ENCODE measurements at places on chromosomes 6 and 20.

DNA sequence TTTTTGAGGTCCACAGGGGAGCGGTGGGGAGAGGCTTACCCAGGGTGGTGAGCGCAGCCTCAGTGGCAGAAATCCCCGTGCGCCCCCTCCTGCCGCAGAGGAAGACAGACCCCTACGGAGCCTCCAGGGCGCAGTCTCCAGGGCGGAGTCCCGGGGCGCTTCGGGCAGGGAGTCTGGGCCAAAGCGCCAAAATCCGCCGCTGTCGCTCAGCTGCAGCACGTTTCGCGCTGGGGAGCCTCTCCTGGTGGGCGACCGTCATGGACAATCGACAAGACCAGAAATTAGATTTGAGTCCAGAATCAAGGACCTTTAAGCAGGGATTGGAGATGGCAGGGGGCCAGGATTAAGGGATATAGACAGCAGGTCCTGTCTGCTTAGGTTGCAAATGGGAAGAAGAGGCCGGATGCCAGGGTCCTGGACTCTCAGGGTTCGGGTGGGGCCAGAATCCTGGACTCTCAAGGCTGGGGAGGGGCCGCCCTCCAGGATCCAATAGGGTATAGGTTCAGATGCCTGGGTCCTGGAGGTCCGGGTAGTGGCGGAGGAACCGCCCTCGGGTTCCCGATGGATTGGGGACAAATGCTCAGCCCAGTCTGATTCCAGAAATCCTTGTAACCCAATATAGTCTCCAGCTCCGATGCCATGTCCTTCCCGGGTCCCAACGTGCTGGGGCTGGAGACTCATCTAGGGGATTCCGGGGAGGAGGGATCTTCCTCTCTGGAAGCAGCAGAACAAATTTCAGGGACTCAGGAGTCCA lies 7.9 kb upstream of the HLA-E start:
- DNase-seq = no peak

- DNase-seq = no peak
Measured at GRCh38 chr6:11585426-11586016, 48.0 kb downstream of the TMEM170B start.

DNA sequence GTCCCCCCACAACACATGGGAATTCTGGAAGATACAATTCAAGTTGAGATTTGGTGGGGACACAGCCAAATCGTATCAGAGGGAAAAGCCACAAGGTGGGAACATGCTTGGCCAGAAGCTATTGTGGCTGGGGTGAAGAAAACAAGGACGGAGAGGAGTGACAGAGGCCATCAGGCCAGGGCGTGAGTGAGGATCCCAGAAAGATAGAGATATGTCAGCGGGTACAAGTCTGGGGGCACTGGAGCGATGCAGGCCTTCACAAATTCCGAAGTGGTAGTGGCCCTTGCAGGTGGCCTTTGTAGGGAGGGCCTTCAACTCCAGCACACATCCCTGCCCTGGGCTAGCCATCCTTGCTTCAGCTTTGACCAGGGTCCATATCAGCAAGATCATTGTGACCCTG lies 159.1 kb downstream of the BCAS1 start:
- DNase-seq = no peak

DNA sequence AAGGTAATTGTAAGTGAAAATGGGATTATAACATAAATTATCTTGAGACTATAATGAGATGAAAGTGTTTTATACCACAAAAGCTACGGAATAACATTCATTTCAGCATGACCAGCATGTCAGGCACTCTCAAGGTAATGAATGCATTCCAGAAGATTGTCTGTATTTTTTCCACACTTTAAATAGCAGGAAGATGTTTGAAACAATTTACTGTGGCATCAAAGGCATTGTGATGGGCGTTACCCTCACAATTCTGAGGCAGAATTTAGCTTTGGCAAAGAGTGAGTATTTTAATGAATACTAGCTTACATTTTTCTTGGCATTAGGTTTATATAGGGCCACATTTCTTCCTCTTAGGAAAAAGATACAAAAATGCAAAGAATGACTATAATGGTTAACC lies 627.2 kb downstream of the BCKDHB start:
- no peak for DNase-seq

GRCh38 chr6:1278061-1278720 lies 33.7 kb upstream of the FOXQ1 start:
- no peak for DNase-seq

DNA sequence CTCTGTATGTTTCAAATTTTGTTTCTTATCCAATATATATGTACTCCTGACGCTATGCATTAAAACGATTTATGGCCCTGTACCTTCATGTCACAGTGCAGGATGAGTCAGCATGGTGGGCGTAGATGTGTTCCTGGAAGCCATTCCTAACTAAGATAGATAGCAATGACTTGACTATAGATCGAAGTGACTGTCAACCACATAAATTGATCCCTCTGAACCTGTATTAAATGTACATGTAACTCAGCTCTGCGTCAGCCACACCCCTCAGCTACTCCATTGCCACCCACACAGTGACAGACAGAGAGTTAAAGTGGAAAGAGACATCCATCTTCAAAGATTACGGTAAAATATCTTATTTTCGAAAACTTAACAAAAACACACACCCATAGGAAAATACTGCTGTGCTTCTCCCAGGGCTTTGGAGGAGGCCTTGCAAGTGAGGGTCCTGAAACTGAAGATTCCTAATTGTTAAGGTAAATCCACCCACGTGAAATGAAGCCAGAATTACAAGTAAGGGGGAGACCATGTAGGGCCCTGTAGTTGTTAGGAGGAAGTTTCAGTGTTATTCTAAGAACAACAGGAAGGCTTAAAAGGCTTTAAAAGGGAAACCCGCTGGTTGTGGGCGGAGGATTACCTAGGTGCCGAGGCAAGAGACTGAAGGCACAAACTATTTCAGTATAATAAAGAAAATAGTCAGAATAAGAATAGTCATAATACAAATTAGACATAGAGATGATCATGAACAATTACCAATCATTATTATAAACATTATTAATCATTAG lies 10.3 kb upstream of the RAD21L1 start:
- no peak for DNase-seq

DNA sequence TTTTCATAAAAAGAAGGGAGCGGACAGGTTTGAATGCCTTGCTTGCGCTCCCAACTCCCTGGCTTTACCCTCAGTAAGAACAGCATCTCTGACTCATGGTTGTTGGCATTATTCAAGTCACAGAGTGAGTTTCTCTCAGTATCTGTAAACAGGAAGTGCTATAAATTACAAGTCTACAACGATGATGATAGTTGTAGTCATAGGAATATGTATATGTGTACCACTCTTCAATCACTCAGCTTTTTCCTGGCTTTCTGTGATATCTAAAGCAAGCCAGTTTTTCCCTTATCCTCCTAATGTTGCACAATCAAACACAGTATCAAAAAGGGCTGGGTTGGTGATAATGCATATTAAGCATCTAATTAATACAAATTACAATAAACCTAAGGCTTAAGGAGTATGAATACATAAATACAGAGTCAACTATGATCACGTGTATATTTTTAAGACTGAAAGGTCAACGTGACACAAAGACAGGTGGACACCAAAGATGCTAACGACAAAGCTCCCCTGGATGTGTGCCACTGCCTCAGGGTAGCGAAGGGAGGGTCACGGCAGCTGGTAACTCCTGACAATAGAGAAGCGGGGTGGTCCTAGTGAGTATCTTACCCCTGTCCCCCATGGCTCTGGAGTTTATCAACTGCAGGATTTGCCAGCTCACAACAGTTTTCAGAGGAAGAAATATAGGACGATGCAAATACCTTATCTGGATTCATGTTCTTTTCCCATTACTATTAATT lies 202.8 kb downstream of the BTBD9 start:
- no peak for DNase-seq

DNA sequence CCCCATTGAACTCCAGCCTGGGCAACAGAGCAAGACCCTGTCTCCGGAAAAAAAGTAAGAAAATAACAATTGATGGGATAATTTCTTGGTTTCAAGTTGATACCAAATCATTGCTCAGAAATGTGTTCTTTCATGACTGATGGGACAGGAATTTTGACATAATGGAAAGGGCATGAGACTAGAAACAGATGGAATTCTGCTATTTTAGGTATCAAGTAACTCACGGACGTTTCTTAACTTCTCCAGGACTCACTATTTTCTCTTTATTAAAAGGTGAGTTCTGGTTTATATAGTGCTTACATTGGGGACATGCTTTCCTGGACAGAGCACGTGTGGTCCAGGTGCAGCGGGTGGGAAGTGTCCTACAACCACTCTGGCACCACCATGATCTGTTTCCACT lies 6.0 kb upstream of the DSP start:
- DNase-seq = no peak
